ENCODE measurements at places on chromosomes 11 and 22. TPM values are rescaled to one million over a fixed set of nuclear protein-coding genes. Genes with fewer than 3 reads are reported as not detected.

- no peaks in the 10 kb centered on the region for H3K36me3 ChIP-seq
- no peaks in the 10 kb centered on the region for H3K27me3 ChIP-seq
- no peaks in the 10 kb centered on the region for H3K4me1 ChIP-seq
- peak overlapping the region; percentile 95 for H3K27ac ChIP-seq
Measured at GRCh38 chr11:86068138-86068871, 579 bp downstream of the PICALM start.

GRCh38 chr11:46378296-46378695 lies 3.2 kb upstream of the MDK start:
- H3K36me3 ChIP-seq = peaks cover 2% of the 10 kb centered on the region
- H3K4me1 ChIP-seq = no peaks in the 10 kb centered on the region
- no peak overlapping the region for H3K27ac ChIP-seq

- no peaks in the 10 kb centered on the region for H3K4me1 ChIP-seq
- no peak for DNase-seq
- H3K27ac ChIP-seq = no peak overlapping the region
- no peak overlapping the region for H3K4me3 ChIP-seq
- no peaks in the 10 kb centered on the region for H3K36me3 ChIP-seq
Measured at GRCh38 chr11:7909585-7910285, 21.3 kb downstream of the OR10A6 start.

DNA sequence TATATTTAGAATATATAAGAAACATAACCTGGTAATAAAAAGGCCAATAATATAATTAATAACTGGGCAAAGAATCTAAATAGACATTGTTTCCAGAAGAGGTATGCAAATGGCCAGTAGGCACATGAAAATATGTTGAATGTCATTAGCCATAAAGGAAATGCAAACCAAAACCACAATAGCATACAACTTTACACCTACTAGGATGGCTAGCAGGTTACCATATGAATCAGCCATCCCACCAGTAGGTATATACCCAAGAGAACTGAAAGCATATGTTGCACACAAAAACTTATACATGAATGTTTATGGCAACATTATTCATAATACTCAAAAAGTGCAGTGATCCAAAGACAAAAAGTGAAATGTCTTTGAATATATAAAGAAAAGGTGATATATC lies 2.7 kb upstream of the OR2D2 start:
- H3K27ac ChIP-seq = no peak overlapping the region
- H3K4me1 ChIP-seq = no peaks in the 10 kb centered on the region
- H3K27me3 ChIP-seq = no peaks in the 10 kb centered on the region
- DNase-seq = no peak

GRCh38 chr11:45486461-45486860 lies 179.0 kb downstream of the CHST1 start:
- H3K27me3 ChIP-seq = no peaks in the 10 kb centered on the region
- no peak for DNase-seq
- no peak overlapping the region for H3K4me3 ChIP-seq
- H3K36me3 ChIP-seq = no peaks in the 10 kb centered on the region

GRCh38 chr11:123920943-123921342 lies 18.5 kb upstream of the OR4D5 start:
- H3K36me3 ChIP-seq = no peaks in the 10 kb centered on the region
- H3K4me1 ChIP-seq = no peaks in the 10 kb centered on the region
- no peak overlapping the region for H3K4me3 ChIP-seq
- no peak for DNase-seq

DNA sequence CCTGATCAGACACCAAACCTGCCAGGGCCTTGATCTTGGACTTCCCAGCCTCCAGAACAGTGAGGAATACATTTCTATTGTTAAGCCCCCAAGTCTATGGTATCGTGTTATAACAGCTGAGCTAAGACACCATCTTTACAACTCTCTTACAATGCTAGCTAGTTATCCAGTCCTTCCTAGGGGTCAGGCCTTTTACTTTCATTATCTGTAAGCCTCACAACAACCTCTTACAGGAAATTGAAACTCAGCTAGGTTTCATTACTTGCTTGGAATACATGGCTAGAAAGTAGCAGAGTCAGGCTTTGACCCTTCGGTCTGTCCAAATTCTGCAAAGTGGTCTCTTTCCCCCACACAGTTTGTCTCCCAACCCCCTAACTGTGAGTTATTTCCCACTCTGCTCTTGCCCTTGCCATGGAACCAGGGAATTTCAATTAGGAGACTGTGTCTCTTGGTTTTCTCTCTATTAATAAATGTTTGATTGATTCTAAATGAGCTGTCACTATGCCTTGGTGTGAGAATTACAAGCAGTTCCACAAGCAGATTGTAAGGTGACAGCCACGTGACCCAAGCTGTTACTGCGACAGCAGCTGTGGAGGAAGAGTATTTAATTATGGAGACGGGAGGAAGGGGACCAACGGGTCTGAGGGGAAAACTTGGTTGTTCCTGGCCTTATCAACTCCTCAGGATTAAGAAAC lies 38.4 kb upstream of the CLMP start:
- DNase-seq = no peak
- no peaks in the 10 kb centered on the region for H3K4me1 ChIP-seq
- H3K27me3 ChIP-seq = no peaks in the 10 kb centered on the region
- H3K36me3 ChIP-seq = no peaks in the 10 kb centered on the region

- DNase-seq = peak; percentile 90
- peak overlapping the region; percentile 22 for H3K27ac ChIP-seq
- H3K36me3 ChIP-seq = no peaks in the 10 kb centered on the region
- no peaks in the 10 kb centered on the region for H3K27me3 ChIP-seq
- H3K4me1 ChIP-seq = no peaks in the 10 kb centered on the region
- H3K4me3 ChIP-seq = no peak overlapping the region
Measured at GRCh38 chr11:73288873-73289707, 17.0 kb downstream of the P2RY6 start.

DNA sequence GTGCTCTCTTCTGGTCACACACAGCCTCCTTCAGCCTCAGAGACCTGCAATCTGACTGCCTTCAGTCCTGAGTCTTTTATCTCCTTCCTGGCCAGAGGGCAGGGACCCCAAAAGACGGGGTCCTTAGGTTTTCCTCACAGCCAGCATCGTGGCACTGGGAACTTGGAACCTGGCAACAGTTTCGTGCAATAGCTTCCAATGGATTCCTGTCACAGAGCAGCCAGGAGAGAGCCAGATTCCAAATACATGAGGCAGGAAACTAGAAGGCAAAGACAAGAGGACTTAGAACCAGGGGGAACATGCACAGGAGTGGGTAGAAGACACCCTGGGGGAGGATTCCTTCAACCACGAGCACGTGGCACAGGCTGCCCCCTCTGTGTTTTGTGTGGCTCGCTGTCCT lies 48.6 kb downstream of the C11orf91 start:
- no peak for DNase-seq
- H3K27ac ChIP-seq = no peak overlapping the region
- peaks cover 4% of the 10 kb centered on the region for H3K4me1 ChIP-seq

GRCh38 chr11:70339066-70339465 lies 59.3 kb upstream of the CTTN start:
- H3K27me3 ChIP-seq = no peaks in the 10 kb centered on the region
- H3K4me3 ChIP-seq = no peak overlapping the region
- H3K4me1 ChIP-seq = no peaks in the 10 kb centered on the region
- H3K27ac ChIP-seq = no peak overlapping the region
- DNase-seq = no peak
- H3K36me3 ChIP-seq = peaks cover 7% of the 10 kb centered on the region

DNA sequence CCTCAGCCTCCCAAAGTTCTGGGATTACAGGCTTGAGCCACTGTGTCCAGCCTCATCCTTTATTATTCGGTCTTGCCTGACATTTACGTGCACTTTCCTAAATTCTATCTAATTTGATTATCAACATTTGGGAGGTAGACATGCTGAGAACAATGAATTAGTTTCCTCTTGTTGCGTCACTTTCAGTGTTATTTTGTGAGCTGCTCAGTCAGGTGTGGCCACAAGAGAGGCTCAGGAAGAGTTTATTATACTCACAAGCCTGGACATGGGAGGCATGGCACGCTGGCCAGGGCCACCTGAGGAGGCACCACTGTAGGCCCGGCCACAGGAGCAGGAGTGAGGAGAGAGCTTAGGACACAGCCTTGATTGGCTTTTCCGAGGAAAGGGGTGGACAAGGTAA lies 59.7 kb upstream of the RBFOX2 start:
- no peaks in the 10 kb centered on the region for H3K36me3 ChIP-seq
- no peaks in the 10 kb centered on the region for H3K4me1 ChIP-seq
- no peak overlapping the region for H3K27ac ChIP-seq
- no peak for DNase-seq
- H3K4me3 ChIP-seq = no peak overlapping the region
- no peaks in the 10 kb centered on the region for H3K27me3 ChIP-seq

GRCh38 chr11:123628936-123629683 lies 25.3 kb downstream of the SCN3B start:
- H3K4me1 ChIP-seq = no peaks in the 10 kb centered on the region
- DNase-seq = no peak
- H3K4me3 ChIP-seq = no peak overlapping the region
- no peak overlapping the region for H3K27ac ChIP-seq

- no peak overlapping the region for H3K4me3 ChIP-seq
- H3K27me3 ChIP-seq = no peaks in the 10 kb centered on the region
- H3K36me3 ChIP-seq = peaks cover 2% of the 10 kb centered on the region
- DNase-seq = no peak
Measured at GRCh38 chr11:111983187-111983986, 41.8 kb upstream of the DLAT start.

- DNase-seq = no peak
- no peaks in the 10 kb centered on the region for H3K36me3 ChIP-seq
- H3K27me3 ChIP-seq = no peaks in the 10 kb centered on the region
- no peaks in the 10 kb centered on the region for H3K4me1 ChIP-seq
- H3K27ac ChIP-seq = no peak overlapping the region
Measured at GRCh38 chr11:42951266-42951665, 360.5 kb upstream of the API5 start.

DNA sequence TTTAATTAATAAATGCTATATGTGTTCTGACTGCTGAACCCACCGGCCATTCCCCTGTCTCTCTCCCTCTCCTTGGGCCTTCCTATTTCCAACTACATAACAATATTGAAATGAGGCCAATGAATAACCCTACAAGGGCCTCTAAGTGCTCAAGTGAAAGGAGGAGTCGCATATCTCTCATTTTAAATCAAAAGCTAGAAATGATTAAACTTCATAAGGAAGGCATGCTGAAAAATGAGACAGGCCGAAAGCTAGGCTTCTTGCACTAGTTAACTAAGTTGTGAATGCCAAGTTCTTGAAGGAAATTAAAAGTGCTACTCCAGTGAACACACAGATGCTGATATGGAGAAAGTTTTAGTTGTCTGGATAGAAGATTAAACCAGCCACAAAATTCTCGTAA lies 109.2 kb downstream of the TSPAN18 start:
- H3K36me3 ChIP-seq = no peaks in the 10 kb centered on the region
- H3K27ac ChIP-seq = no peak overlapping the region
- no peaks in the 10 kb centered on the region for H3K27me3 ChIP-seq
- H3K4me1 ChIP-seq = no peaks in the 10 kb centered on the region
- no peak overlapping the region for H3K4me3 ChIP-seq

- no peak for DNase-seq
- no peaks in the 10 kb centered on the region for H3K27me3 ChIP-seq
- H3K27ac ChIP-seq = no peak overlapping the region
- no peak overlapping the region for H3K4me3 ChIP-seq
- no peaks in the 10 kb centered on the region for H3K4me1 ChIP-seq
Measured at GRCh38 chr11:123839131-123839530, 33.0 kb upstream of the OR6M1 start.

DNA sequence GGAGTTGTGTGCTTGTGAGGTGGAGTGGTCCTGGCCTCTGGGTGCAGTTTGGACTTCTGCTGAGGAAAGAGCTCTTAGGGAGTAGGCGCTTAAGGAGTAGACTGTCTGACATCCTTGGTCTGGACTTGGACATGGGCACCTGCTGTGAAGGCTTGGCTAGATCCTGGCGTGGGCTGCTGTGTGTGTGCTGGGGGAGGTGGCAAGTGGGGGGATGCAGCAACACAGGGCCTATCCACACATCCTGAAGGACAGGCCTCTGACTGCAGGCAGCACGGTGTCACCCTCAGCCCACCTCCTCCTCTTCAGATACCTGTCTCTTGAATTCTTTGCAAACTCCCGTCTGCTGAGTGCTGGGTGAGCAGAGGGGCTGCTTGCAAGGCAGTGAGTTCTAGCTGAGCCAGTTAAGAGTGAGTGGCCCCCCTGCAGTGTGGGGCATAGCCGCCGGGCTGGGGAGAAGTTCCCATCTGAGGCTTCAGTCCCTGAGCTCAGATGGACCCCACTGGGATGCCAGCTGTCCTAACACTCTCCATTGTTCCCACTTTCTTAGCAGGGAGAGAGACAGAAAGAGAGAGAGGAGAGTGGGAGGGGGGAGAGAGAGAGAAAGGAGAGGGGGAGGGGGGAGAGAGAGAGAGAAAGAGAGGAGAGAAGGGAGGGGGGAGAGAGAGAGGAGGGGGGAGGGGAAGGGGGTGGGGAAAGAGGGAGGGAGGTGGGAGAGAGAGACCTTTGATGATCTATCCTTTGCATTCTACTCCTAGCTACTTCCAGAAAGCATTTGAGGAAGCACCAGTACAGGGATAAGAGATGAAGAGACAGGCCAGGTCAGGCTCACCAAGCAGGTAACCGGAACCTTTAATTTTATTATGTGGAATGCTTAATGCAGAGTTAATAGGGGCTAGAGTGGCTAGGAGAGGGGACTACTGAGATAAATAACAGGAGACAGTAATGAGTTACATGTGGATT lies 12.6 kb downstream of the SOX10 start:
- H3K4me1 ChIP-seq = no peaks in the 10 kb centered on the region
- no peaks in the 10 kb centered on the region for H3K27me3 ChIP-seq
- H3K27ac ChIP-seq = no peak overlapping the region
- DNase-seq = no peak

DNA sequence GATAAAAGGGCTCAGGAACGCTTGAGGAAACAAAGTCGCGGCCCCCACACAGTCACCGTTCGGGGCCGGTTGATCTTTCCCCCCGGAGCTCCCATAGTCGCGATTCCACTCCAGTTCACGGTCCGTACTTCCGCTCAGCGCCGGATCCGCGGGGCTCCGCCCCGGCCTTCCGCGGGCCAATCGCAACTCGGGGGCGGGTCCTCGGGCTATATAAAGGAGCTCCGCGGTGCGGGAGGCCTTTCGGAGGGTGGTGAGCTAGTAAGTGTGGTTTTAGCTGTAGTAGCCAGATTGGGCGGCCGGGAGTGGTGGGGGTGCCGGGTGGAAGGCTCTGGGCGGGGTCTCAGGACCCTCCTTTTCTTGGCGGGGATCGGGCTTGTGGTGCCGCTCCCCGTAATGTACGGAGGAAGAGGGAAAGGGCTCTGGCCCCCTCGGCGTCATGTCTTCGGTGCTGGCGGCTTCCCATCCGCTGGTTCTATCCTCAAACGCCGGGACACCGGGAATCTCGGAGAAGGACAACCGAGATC lies at the start of the genes C11orf98 and CSKMT:
C11orf98 (minus strand) TSS at position 136 of the 524 bp plus-strand sequence; CDS start at position 95, 41 bp downstream.
CSKMT (plus strand) TSS at position 238 of the 524 bp plus-strand sequence. CDS start 568 bp downstream, outside the sequence.
- H3K27ac ChIP-seq = peak within 1 kb of the TSS; percentile 87
- no peaks in the 10 kb centered on the region for H3K27me3 ChIP-seq
- H3K36me3 ChIP-seq = peaks cover 1% of the 10 kb centered on the region
- peak within 1 kb of the TSS; percentile 62 for H3K4me3 ChIP-seq

- DNase-seq = peak; percentile 88
- H3K4me1 ChIP-seq = no peaks in the 10 kb centered on the region
- H3K27me3 ChIP-seq = no peaks in the 10 kb centered on the region
- no peaks in the 10 kb centered on the region for H3K36me3 ChIP-seq
Measured at GRCh38 chr22:19799322-19800190, 39.0 kb downstream of the TBX1 start.

- H3K36me3 ChIP-seq = peaks cover 4% of the 10 kb centered on the region
- no peak overlapping the region for H3K4me3 ChIP-seq
- no peak for DNase-seq
- no peaks in the 10 kb centered on the region for H3K4me1 ChIP-seq
- no peak overlapping the region for H3K27ac ChIP-seq
Measured at GRCh38 chr22:31861226-31861840, 83.0 kb upstream of the YWHAH start.

Gene OR10A2
- total RNA-seq = not detected

Gene ARHGEF17
- 201 TPM for total RNA-seq

Gene C11orf16
- total RNA-seq = not detected

Gene STK33
- total RNA-seq = 3.8 TPM

Gene RCN1
- total RNA-seq = 105 TPM

Gene CRYAB
- total RNA-seq = 2,347 TPM

Gene EED
- total RNA-seq = 26.5 TPM

Gene KCNJ1
- total RNA-seq = 0.24 TPM

Gene OOSP3
- not detected for total RNA-seq

Gene LRP4
- total RNA-seq = 8.6 TPM
